ENCODE measurements at places on chromosomes 6 and 20.

DNA sequence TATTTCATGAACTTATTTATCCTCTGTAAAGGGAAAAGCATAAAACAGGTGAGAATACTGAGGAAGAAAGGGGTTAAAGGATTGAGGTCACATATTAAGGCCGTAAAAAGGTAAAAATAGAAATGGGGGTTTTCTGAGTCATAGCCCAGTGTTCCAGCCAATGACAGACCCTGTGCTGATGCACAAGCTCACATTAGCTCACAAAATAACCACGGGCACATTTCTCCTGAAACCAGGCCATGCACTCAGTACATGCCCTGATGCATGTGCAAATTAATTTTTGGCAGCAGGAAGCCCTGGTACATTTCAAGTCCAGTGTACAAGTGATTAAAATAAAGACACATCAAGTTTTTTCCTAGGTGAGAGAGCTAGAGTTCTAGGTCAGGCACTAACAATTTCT, 194.4 kb downstream of the TMEM200A start:
- DNase-seq = no peak

DNA sequence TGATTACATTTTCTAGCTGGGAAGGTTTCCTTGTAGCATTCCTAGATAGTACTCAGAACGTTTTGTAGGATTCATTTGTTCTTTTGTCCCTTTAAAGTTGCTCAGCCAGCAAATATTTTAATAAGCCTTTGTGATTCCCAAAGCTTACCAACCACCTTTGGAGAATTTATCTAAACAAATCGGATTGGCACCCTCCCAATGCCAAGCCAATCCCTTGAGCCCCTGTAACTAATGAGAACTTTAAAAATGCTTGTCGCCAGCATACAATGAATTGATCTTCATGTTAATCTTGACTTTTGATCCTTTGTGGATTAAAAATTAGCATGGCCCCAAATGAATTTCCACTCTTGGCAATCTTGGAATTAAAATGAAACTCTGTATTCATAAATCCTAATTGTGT, 559.5 kb downstream of the UTRN start:
- DNase-seq = no peak

DNA sequence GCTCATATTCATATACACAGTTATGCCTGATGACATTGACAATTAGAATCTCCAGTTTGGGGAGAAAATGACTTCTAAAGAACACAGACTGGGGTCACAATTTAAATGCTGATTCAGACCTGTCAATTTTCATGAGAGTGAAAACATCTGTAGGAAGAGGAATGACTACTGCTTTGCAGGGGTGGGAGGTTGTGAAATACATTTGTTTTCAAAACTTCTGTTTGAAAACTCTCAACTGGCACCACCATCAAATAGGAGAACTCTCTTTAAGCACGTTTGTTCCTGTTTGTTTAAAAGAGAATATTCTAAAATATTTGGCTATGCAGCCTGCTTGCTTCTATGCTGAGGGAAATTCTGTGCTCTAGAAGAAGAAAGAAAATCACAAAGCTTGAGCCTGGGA, 50.8 kb upstream of the ADGRF5 start:
- no peak for DNase-seq

GRCh38 chr6:104431096-104431495, 428.6 kb downstream of the HACE1 start:
- DNase-seq = no peak

- DNase-seq = no peak
Observed at GRCh38 chr6:165841153-165841558, 178.1 kb upstream of the PDE10A start.

- DNase-seq = no peak
Observed at GRCh38 chr20:7971536-7972280, 31.4 kb upstream of the HAO1 start.

DNA sequence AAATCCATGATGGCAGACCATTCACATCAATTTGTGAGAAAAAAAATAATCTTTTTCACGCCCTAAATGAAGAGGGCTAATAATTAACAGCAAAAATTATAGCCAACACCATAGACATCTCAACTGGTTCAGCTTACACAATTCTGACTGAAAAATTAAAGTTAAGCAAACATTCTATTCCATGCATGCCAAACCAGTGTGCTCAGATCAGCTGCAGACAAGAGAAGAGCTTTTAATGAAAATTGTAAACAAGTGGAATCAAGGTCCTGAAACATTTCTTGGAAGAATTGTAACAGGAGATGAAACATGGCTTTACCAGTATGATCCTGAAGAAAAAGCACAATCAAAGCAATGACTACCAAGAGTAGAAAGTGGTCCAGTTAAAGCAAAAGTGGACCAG, 710.4 kb downstream of the EPHA7 start:
- DNase-seq = no peak

- DNase-seq = no peak
Observed at GRCh38 chr6:166614171-166614583, 12.9 kb downstream of the RPS6KA2 start.

DNA sequence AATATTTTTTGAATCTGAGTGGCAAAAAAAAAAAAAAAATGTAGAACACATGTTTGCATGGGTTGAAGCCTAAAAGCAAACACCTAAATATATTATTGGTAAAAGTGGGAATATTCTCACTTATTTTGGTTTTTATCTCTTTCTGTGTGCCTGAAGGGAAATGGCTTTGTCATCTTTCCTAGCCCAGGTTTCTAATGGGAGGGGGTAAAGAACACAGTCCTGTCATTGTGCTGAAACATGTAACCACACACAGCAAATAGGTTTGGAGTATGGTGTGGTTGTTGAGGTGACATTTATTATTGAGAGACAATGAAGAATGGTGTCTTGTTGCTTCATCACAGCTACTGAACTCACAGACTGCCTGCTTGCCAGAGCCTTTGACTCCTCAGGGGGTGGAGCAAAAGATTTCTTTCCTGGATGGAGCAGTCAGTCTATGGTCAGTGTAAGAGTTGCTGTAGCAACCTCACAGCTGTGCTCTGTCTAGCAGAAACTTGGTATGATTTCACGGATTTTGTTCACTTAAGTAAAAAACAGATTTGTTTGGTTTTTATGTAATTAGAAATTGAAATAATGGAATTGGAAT, 70.2 kb downstream of the CEP57L1 start:
- no peak for DNase-seq

- no peak for DNase-seq
Observed at GRCh38 chr6:130896249-130896648, 69.0 kb downstream of the SMLR1 start.

DNA sequence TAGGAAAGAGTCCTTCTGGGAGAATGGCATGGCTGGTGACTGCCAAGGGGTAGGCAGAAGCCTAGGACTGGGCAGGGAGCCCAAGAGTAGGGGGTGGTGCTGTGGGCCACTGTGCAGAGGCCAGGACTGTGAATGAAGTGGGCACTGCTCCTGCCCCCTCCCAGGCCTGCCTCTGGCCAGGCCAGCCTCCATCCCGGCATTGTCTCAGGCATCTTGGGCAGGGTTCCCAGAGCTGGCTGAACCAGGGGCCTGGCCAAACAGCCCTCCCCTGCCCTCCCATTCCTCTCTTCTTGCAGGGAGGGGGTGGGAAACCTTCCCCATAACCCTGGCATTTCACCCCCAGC, 81.6 kb downstream of the MRPL14 start:
- DNase-seq = no peak

DNA sequence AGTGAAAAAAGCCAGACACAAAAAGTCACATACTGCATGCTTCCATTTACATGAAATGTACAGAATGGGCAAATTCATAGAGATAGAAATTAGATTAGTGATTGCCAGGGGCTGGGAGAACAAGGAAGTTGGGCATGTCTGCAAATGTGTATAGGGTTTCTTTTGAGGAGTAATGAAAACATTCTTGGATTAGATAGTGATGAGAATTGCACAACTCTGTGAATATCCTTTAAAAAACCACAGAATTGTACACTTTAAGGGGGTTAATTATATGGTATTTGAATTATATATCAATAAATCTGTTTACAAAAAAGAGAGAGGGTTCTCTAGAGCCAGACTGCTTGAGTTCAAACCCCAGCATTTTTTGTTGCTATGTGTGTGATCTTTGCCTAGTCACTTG, 188.1 kb downstream of the CDC5L start:
- no peak for DNase-seq

DNA sequence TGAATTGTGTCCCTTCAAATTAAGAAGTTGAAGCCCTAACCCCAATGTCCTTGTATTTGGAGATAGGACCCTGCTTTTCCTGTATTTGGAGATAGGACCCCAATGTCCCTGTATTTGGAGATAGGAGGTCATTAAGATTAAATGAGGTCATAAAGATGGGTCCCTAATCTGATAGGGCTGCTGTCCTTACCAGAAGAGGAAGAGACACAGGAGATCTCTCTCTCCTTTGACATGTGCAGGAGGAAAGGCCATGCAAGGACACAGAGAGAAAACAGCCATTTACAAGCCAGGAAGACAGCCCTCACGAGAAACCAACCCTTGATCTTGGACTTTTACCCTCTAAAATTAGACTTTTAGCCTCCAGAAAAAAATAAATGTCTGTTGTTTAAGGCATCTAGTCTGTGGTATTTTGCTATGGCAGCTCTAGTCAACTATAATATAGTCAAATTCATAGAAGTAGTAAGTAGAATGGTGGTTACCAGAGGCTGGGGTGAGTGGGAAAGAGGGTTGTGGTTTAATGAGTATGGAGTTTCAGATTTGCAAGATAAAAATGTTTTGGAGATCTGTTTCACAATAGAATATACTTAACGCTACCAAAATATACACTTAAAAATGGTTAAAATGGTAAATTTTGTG, 59.3 kb downstream of the UBE3D start:
- no peak for DNase-seq

GRCh38 chr6:119329794-119330180, 19.8 kb downstream of the MAN1A1 start:
- no peak for DNase-seq

GRCh38 chr6:151916680-151917164, 109.2 kb downstream of the ESR1 start:
- DNase-seq = no peak

DNA sequence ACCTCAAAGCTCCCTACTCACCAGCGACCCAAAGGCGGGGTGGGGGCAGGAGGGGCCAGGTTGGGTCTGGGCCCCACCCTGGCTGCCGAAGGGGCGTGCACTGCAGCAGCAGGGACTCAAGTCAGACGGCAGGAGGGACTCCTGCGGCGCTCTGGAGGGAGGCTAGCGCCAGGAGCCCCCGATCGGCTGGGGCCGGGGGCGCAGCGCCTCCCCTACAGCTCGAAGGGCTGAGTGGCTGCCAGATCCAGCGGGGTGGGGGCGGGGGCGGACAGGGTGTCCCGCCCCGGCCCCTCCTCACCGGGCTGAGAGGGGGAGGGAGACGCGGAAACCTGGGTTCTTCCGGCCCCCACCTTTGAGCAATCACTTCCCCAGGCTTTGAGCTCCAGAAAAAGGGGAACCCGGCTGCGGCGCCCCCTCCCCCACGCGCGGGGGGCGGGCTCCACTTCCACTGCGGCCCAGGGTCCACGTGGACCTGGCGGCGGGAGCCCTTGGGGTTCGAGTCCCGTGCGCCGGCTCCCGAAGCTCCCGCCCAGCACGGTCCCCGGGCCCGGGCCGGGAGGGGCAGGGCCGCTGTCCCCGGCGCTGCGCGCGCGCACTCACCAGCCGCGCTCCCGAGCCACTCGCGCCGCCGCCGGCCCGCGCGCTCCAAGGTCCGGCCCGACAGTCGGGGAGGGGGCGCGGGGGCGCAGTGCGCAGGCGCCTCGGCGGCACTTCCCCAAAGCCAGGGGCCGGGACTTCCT, at the start of gene RGS19:
TSS of gene RGS19 (minus strand) at position 246 of the 740 bp plus-strand sequence. CDS start 2,632 bp downstream, outside the sequence.
- peak; percentile 94 for DNase-seq

- DNase-seq = no peak
Observed at GRCh38 chr6:5563086-5563485, 301.8 kb downstream of the FARS2 start.

DNA sequence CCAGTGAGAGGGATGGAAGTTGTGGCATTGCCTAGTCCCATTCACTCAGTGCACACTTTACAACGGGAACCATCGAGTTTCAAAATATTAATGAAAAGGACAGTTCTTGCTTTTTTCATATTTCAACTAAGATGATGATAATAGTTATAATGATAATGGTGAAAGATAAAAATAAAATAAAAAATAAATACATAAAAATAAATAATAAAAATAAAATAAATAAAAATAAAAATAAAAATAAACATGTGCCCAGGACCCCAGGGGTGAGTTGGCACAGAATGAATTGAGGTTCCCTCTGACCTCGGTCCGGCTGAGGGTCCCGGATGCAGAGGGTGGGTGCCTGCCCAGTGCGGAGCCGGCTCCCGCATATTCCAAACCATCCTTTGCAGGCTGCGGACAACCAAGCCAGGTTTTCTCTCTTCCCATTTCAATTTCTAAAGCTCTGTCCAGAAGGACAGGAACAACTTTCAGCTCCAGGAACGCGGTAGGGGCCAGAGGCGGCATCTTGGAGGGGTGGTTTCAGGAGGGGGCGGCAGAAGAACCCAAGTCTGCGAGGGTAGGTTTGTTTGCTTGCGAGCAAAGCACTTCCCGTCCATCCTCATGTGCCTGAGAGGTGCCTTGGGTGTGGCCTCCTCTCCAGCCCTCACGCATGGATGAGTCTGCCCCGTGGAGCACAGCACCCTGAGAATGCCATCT, 236.8 kb downstream of the DLL1 start:
- no peak for DNase-seq

GRCh38 chr20:55160037-55160436, 684.6 kb downstream of the DOK5 start:
- DNase-seq = no peak

GRCh38 chr6:111605100-111605751, 452 bp downstream of the TRAF3IP2 start:
- peak; percentile 49 for DNase-seq

DNA sequence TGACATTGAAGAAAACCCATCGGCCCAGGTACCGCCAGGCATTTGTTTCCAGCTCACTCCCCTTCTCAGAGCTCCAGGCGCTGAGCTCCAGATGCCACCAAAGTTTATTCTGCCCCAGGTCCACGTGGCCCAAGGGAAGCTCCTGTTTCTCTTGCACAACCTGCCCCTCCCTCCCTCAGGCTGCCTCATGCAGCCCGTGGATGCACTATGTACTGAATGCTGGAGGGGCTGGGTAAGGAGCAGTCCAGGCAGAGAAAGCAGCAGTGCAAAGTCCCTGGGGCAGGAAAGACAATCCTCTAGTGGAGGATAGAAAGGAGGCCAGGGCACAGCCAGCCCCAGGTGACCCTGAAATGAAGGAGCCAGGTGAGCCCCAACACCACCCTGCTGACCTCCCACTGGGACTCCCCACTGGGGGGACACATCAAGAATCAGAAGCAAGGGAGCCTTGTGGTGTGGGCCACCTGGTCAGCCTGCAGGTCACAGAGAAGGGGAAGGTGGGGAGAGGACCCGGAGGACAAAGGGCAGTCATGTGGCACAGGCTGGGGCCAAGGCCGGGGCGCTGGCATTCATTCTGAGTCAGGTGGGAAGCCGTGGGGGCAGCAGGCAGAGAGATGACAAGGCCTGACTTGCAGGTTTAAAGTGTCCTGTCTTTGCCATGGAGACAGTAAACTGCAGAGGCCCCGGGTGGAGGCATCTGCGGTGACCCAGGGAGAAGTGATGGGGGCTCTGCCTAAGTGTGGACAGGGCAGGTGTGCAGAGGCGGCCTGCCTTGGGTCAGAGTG, 230.1 kb downstream of the PREX1 start:
- no peak for DNase-seq

DNA sequence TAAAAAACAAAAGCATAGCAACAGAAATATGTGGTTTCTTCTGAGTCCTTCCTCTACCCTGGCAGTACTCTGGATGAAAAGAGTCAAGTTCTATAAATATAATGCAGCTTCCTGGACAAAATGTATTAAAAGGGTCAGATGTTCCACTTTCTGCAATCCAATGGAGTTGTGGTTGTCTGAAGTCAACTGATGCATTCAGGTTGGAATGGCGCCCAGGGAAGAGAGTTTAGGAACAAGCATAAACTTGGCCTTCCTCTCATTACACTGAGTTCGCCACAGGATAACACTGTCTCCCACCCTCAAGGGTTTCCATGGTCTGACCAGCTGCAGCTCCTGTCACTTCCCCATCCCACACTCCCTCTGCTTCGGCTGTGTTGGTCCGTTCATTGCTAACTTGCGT, 66.4 kb downstream of the PLEKHG1 start:
- no peak for DNase-seq

Data from K562 (cell line).